ENCODE measurements at places on chromosomes 7 and 10. TPM values are rescaled to one million over a fixed set of nuclear protein-coding genes. Genes with fewer than 3 reads are reported as not detected.
A peak's percentile ranks its signal among the peaks of the same experiment; 100 is the strongest.

GRCh38 chr7:50962962-50963374 is 180.3 kb upstream of the GRB10 start:
- ATAC-seq, result no peak

- no peak for ATAC-seq
Measured at GRCh38 chr10:128932071-128932820, 534.8 kb upstream of the MGMT start.

GRCh38 chr10:62083412-62084267 is 182.1 kb downstream of the ARID5B start:
- ATAC-seq, result peak; percentile 76

GRCh38 chr10:69228151-69228550 is 8.0 kb downstream of the HKDC1 start:
- no peak for ATAC-seq

DNA sequence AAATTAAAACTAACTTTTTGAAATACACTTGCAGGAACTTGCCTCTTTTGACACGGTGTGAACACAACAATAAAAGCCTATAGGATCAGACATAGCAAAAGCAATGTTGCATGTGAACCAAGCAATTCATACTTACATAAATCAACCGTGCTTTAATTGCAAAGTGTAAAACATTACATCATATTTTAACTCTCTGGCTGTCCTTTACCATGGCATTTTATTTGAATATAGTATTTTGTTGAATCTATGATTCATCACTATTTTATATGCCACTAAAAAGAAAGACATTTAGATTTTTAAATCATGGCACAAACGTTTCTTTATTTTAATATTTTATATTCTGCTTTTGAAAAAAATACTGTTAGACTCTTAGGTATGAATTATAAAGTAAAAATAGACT is 757.0 kb upstream of the KCND2 start:
- no peak for ATAC-seq

DNA sequence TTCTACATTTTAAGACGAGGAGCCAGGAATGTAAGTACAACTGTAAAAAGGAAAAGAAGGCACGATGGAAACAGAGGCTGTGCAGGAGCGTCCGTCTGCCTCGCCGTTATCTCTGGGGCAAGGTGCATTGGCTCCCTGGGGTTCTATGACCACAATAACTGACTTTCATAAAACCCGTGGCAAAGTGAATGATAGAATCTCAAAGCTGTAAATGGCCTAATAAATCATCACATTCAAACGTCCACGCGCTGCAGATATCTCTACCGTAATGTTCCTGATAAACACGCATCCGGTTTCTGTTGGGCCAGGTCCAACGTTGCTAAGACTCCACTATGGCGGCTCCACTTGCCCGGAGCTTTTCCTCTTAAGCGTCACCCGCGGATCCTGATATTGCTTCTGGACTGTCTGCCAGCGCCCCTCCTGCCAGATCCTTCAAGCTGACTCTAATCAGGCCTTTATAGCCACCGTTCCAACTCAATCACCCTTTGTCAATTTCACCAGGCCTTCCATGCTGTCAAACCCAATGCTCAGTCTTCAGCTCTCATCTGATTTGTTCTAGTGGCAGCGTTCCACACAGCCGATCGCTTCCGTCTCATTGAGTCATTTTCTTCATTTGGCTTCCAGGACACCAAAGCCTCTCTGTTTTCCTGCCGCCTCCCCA is 265.6 kb upstream of the FOXK1 start:
- peak; percentile 65 for ATAC-seq

- no peak for ATAC-seq
Measured at GRCh38 chr7:149494738-149495368, 2.8 kb downstream of the ZNF746 start.

- ATAC-seq, result peak; percentile 12
Measured at GRCh38 chr7:141649137-141649864, 52.7 kb downstream of the DENND11 start.

DNA sequence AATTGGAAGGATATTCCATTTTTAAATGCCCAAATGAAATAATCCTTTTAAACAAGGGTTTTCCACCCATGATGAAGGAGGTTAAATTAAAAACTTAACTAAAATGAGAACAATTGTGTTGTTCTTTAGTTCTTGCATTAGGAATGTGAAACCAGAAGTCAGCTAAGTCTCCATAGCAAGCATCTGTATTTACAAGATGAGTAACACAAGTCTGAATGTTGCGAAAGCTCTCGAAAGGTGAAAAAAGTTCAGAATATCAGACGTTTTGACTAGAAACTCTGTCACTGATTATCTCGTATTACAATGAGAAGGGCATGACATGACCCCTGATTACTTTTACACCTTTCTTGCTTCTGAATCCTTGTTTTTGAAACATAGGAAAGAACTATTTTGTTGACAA is 149.6 kb downstream of the BICC1 start:
- no peak for ATAC-seq

The POMZP3 gene
- total RNA-seq, result 7.6 TPM

The SAP25 gene
- not detected for total RNA-seq

The GSTO2 gene
- total RNA-seq, result 3.6 TPM

The CNTNAP2 gene
- 23.5 TPM for total RNA-seq

The PHTF2 gene
- total RNA-seq, result 20.3 TPM

The NPSR1 gene
- total RNA-seq, result not detected

The CNOT4 gene
- total RNA-seq, result 15.8 TPM

All from motor neuron (in vitro differentiated cells).